ENCODE measurements at places on chromosomes 5 and 9.

- no peak for DNase-seq
Observed at GRCh38 chr5:110879675-110880074, 140.9 kb downstream of the SLC25A46 start.

- no peak for DNase-seq
Observed at GRCh38 chr5:153267506-153267905, 223.0 kb upstream of the GRIA1 start.

DNA sequence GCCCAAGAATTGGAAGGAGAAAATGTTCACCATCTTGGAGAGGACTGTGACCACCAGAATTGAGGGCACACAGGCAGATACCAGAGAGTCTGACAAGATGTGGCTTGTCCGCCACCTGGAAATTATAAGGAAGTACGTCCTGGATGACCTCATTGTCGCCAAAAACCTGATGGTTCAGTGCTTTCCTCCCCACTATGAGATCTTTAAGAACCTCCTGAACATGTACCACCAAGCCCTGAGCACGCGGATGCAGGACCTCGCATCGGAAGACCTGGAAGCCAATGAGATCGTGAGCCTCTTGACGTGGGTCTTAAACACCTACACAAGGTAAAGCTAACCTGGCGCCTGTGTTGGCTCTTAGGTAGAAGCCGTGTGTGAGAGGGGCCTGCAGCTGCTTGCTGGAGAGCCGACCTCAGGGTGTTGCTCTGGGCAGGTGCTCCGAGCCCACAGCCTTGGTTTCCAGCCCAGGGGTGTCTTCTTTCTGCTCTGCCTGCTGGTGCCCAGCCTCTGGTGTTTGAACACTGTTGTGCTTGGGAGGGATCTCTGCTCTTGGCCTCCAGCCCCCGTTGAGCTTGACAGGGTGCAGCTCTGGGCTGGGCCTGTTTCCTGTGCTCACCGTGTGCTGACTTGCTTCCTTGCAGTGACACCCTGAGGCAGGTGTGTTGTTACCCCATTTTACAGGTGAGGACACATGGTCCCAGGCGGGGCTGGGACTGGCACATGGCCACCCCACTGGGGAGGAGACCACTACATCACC is 10.9 kb downstream of the EXOC3 start:
- DNase-seq: no peak

GRCh38 chr5:60379907-60380306 is 320.1 kb downstream of the DEPDC1B start:
- no peak for DNase-seq

GRCh38 chr5:160463227-160463626 is 41.6 kb downstream of the PTTG1 start:
- no peak for DNase-seq

DNA sequence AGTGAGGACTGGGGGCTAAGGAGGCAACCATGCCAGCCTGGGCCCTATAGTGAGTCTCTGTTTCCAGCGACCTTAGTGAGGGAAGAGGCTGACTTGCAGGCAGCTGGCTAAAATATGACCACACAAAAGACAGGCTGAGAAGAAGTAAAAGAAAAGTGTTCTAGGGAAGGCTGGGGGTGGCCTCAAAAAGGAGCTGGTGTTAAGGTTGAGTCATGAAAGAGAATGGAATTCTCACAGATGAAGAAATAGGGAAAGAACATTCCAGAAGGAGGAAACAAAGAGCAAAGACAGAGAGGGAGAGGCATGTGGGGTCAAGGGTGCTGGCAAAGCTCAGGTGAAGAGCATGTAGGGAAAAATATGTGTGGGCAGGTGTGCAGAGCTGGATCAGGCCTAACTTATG is 302.7 kb upstream of the RFX3 start:
- peak; percentile 53 for DNase-seq

- DNase-seq: no peak
Observed at GRCh38 chr9:130630071-130630450, 34.3 kb upstream of the PRDM12 start.

DNA sequence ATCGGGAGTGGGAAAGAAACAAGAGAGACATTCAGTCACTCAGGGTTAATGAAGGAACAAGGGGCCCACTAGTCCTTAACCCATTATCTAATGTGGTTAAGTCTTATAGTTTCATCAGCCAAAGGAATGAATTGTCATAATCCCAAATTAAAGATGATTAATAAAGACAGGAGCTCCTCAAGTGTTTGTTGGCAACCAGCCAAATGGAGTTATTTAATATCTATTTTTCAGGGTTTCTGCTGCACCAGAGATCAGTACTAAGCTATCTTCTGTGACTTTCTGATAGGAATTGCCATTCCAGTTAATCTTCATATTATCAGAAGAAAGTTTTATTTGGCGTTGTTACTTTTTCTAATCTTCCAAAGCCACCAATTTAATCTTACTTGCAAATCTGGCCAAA is 34.0 kb upstream of the FCHO2 start:
- DNase-seq: no peak

DNA sequence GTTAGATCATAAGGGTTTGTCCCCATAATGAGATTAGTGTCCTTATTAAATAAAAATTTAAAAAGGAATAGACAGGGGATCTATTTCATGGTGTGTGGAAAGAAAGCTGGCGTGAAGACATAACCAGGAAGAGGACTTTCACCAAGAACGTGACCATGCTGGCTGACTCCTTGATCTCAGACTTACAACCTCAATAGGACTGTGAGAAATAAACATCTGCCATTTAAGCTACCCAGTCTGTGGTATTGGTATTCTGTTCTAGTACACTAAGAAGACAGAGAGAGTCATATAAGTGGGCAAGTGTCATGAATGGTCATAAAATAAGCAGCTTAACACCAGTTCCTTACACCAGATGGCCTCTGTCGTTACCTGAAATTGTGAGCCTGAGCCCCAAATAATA is 259.4 kb upstream of the CCNG1 start:
- no peak for DNase-seq

GRCh38 chr5:76724871-76725270 is 8.9 kb downstream of the F2R start:
- peak; percentile 88 for DNase-seq

- no peak for DNase-seq
Observed at GRCh38 chr9:120306561-120306960, 273.4 kb downstream of the CDK5RAP2 start.

- DNase-seq: peak; percentile 77
Observed at GRCh38 chr5:10331341-10331796, 22.1 kb upstream of the MARCHF6 start.

DNA sequence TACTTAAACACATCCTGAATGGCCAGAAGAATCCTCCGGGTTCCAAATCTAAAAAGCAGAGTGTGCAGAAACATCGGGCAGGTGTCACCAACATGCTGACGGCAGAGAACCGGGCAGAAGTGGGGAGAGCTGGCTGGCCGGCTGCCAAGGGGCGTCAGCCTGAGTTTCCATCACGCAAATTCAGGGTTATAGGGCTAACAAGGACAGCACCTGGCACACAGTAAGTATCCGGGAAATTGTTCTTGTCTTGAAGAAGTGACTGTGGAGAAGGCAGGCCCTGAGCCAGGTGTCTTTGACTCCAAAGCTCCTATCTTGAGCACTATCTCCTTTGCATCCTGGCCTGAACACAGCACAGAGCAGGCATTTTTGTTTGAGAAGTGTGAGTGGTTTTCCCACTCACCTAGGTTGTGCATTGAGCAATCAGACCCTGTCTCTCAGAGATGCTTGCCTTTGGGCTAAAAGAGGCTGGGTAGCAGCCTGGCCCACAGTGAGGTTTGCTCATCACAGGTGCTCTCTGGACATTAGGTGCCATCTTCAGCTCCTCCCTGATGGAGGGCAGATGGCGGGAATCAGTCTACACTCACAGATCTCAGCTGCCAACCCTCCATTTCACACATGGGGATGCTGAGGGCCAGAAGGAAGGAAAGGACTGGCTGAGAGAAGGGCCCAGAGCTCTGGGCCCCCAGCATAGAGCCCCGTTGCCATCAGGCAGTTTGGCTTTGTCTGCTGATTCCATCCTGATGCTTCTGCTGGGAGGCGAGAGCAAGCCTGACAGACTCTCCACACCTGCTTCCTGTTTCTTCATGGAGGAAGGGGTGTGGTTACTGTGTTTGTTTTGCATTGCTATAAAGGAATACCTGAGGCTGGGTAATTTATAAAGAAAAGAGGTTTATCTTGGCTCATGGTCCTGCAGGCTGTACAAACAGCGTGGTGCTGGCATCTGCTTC is 52.8 kb downstream of the WHRN start:
- no peak for DNase-seq

GRCh38 chr5:178766936-178767912 is 36.8 kb upstream of the ZNF354A start:
- no peak for DNase-seq

DNA sequence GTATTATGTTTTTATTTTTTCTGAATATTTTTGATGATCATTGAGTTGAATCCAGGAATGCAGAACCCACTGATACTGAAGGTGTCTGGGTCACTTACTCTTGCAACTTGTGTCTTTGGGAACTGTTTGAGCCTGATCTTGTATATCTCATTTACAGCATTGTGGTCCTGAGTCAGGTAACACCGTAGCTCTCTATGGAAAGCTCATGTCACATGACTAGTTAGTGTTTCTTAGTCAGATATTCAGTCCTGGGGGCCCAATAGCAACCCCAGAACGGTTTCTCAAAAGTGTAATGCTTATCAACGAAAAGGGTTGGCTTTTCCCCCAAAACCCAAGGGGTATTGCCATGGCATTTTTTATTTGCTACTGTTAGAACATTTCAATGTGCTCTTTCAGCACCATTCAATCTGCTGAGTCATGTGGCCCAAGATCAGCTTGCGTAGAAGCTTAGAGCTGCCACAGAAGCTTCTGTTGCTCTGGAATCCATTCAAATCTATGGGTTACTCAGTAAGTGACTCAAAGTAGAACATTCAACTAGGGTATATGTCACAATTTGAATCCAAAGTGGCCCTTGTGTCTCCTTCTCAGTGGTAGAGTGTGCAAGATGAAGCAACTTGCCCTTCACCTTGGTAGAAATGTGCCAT is 12.1 kb upstream of the PTAR1 start:
- DNase-seq: peak; percentile 56
